Cerebellum (tissue), 4 donors: ENCODE measurements at places on chromosomes 16 and 17.

GRCh38 chr17:50256826-50257618, 17.2 kb upstream of the TMEM92 start:
- no peak for DNase-seq

DNA sequence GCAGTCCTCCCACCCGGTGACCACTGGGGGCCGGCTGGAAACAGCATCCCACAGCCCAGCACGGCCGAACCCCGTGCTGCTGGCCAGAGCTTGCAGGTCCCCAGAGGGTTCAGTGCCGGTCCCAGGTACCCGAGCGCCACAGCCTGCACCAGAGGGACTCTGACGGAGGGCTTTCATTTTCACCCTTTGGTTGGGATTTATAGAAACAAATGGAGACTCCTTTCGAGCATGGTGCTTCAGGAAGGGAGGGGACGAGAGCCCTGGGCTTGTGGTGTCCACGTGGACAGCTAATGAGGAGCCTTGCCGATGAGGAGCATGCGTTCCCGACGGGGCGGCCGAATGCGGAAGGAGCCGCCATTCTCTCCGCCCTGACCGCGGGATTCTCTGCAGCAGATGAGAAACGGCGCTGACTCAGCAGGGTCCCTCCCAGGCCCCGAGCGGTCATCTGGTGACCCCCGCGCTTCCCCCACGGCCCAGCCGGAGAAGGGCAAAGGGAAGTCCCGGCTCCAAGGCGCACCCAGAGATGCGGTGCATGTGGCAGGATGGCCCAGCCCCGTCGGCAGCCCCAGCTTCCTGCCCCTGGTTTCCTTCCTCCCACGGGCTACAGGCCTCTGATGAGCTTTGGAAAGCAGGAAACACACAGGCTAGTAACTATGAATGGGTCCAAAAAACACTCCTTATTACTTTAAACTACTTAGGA, 9.8 kb downstream of the SLC38A10 start:
- no peak for DNase-seq

DNA sequence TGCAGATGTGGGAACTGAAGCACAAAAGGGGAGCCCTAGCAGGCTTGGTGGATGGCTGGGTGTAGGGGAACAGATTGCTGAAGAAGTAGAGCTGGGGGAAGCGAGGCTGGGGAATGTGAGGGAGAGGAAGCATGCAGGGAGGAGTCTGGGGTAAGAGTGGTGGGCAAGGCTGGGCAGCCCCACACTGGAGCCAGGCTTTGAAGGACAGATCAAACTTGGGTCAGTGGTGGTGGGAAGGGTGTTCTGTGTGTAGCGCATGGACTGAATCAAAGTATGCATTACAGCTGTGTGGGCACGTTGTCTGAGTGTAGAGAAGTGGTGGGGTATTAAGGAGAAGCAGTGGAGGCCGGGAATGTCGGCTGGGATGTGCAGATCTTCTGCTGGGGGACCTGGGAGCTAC, 116.0 kb downstream of the CYLD start:
- DNase-seq, result no peak

GRCh38 chr17:77011173-77012011, 129.4 kb upstream of the SEC14L1 start:
- DNase-seq, result no peak

GRCh38 chr17:7684851-7685532, 2.3 kb downstream of the TP53 start:
- DNase-seq, result no peak

DNA sequence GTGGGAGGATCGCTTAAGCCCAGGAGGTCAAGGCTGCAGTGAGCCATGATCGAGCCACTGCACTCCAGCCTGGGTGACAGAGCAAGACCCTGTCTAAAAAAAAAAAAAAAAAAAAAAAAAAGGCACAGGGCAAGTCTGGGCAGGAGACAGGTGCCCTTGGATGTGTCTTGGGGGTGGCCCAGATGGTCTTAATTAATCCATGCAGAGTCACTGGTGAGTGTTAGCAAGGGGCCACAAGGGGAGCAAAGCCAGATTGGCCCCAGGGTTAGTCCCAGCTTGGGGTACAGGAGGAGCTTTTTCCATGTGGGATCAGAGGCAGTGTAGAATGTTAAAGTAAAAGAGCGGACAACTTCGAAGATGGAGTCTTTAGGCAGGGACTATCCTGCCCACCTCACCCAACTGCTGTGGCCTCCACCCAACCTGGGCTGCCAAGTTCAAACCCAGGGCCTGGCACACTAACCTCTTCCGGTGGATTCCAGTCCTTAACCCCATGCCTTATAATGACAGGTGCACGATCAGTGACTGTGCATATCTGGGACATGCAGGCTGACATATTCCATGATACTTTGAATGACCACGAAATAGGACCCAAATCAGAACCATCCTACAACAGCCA, 32.2 kb upstream of the MFSD6L start:
- DNase-seq, result no peak

DNA sequence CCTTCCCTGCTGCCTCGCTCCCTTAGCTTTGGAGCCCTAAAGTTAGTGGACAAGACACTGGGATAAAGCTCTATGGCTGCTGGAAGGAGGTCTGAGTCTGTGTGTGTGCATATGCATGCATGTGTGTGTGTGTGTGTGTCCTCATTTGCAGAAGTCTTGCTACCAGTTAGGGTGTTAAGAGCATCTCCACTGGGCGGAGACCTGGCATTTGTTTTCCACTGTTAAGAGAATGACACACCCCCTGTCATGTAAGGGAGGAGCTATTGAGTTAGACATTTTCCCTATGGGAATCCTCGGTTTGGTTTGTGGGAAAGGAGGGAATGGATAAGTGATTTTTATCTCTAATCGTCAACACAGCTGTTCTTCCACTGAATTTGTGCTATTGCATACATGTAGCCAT, 24.8 kb upstream of the ARHGAP23 start:
- DNase-seq, result no peak

- DNase-seq, result peak; percentile 22
Measured at GRCh38 chr16:84741340-84741830, 41.6 kb downstream of the USP10 start.

DNA sequence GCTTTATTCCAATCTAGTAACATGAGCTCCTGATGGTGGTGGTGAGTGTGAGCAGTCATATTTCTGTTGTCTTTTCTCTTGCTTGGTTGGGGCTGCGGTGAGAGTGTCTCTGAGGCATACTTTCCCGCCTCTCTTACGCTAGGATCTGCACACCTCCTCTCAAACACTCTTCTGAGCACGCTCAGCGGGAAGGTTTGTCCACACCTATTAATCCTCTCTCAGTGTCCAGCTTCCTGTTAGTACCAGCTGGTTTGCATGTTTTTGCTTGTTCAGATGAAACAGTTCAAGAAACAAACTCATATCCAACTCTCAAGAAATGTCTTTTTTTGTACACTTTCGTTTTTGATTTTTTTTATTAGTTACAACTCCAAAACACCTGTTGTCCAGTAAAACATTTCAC, 89.5 kb downstream of the CCDC182 start:
- no peak for DNase-seq

DNA sequence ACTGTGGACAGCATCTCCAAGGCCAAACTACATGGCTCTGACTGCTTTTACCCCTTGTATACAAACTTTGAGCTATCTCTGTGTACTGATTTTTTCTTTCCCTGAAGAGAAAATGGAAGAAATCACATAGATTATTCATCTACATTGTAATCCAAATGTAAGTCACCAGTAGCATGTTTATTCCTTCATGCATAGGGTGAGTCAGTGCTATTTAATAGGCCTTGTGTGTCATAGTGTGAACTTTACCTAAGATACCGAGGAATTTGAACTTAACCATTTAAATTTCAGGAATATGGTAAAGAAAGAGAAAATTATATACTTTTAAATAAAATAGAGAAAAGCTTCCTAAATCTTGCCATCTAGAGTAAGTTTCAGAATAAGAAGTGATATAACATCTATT, 16.5 kb downstream of the PHKB start:
- DNase-seq, result no peak

GRCh38 chr16:73202161-73202729, 154.3 kb upstream of the ZFHX3 start:
- DNase-seq, result no peak

GRCh38 chr17:29557085-29557738, 9.6 kb downstream of the ABHD15 start:
- DNase-seq, result no peak

DNA sequence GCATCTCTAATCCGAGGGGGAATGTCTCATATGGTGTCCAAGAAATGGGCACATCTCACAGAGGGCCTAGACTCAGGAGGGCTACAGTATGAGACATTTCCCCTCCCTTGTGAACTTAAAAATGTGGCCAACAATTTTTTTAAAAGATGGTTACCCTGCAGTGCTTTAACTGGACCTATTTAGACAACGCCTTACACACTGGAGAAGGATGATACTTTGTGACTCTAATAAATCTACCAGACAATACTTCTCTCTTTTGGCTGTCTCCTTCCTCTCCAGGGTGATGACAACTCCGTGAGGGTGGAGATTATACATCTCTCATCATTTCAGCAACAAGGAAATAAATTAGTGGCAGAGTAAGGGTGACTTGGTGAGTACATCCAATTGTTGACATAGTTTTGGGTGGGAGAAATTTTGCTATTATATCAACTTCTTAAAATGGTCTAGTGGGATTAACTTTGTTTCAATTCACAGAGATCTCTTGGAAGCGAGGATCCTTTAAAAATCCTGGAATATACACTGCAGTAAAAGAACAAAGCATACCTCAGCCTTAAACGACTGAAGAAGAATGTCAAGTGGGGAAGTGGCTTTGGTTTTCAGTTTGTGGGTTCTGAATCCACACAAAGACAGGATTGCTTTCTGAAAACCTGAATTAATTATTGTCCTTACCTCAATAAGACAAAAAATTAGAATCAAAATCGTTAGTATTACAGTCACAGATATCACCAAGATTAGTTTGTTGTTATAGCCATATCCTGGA, 89.8 kb downstream of the KPNA2 start:
- DNase-seq, result no peak
